ENCODE measurements at places on chromosomes 3 and 15.
A peak's percentile ranks its signal among the peaks of the same experiment; 100 is the strongest.

- DNase-seq = no peak
These were observed 20.7 kb downstream of the MAP1A start for GRCh38 chr15:43538091-43538490.

DNA sequence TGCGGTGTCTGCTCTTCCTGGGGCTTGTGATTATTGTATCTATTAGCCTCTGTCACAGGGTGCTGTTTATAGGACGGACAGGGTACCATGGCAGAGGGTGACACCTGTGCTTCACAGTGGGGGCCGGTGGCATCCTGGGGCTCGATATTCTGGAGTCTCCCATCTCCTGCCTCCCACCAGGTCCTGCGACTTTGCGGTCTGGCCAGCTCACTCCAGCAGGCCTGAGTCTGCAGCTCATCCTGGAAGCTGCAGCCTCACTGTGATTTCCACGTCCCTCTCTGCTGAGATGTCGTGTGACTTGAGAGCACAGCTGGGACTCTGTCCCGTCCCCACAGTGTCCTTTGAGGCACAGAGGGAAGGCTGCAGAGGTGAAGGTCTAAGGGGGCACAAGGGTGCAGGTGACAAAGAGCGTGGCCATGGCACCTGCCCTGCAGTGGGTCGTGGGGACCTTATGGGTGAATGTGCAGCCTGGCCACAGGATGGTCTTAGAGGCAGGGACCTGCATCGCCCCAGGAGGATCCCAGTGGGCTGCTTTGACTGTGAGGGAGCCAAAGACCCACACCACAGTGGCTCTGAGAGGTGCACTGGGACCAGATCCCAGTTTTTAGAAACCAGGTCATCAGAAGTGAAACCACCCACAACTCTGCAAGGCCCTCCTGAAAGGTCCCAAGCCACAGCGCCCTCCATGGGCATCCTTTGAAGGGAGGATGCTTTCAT, 172.8 kb downstream of the KLF13 start:
- DNase-seq = no peak

DNA sequence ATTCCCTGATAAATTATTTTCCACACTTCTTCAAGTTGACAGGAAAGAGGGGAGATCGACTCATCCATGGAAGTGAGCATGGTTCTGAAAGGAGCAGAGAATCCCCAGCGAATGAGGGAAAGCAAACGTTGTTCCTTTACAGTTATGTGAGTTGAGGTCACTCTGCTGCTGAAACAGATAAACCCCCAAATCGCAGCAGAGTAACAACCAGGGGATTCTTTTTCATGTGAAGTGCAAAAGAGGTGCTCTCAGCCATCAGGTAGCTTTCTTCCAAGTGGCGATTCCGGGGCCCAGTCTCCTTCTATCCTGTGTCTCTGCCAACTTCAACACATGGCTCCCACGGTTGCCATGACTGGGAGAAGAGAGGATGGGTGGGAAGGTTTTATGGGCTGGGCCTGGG, 28.2 kb downstream of the MEX3B start:
- DNase-seq = no peak

- DNase-seq = no peak
These were observed 388.1 kb downstream of the TBC1D5 start for GRCh38 chr3:17354341-17354740.

DNA sequence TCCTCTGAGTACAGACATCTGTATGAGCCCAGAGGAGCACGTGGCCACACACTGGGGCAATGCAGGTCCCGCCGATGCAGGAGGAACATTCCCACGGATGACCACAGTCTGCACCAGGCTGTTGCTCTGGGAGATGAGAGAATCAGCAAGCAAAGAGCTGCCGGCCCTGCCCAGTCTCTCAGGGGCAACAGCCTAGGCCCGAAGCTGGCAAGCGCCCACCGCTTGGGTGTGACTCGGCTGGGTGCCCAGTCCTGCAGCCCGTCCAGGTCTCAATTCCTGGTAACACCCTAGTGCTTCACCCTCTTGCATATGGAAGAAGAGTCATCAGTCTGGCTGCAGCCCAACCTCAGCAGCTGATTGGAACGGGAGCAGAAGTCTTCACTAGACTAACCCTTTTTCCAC, 153.7 kb upstream of the HES1 start:
- DNase-seq = no peak

DNA sequence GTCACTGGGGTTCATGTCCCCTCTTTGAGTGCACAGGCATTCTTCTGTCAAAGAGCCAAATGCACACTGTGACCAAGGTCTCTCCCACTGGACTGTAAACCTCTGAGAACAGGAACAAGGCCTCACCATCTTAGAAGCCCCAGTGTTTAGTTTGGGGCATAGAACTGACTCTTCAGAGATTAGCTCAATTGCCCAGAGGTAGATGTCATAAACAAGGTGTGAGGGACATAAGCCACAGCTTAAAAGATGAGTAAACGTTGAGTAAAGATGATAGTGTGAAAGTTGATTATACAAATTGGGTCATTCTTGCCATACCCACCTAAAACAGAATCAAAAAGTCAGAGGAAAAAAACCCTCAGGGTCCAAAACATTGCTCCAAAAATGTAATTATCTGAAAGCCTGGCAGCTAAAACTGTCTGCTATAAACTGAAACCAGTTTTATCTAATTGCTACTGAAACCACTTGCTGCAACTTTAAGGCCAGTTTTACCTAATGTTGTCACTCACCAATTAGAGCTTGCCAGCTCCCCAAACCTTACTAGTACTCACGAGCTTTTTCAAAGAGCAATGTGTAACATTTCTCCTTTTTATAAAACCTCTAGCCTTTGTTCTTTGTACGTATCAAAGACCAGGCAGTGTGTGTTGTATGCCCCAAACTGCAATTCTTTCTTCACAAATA, 415.2 kb downstream of the RAP2B start:
- no peak for DNase-seq

GRCh38 chr3:150314248-150315004, 93.7 kb upstream of the TSC22D2 start:
- peak; percentile 50 for DNase-seq

GRCh38 chr3:147449669-147450068, 40.5 kb downstream of the ZIC1 start:
- no peak for DNase-seq

GRCh38 chr3:194204042-194204987, 68.4 kb downstream of the HES1 start:
- DNase-seq = no peak

GRCh38 chr3:71784201-71784913, 591 bp downstream of the PROK2 start:
- DNase-seq = no peak

DNA sequence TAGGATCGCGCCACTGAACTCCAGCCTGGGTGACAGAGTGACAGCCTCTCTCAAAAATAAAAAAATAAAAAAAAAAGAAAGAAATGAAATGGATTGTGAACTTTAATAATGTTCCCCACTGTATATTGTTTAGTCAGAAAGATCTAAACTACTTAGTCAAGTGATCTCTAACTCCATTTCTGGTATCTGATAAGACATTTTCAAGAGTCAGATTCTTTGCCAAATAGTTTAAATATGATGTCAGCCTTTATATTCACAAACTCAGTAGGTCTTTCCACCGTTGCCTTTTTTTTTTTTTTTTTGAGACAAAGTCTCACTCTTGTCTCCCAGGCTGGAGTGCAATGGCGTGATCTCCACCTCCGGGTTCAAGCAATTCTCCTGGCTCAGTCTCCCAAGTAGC, 29.0 kb upstream of the OSBPL11 start:
- DNase-seq = no peak

- DNase-seq = no peak
These were observed 181.1 kb downstream of the GBE1 start for GRCh38 chr3:81580355-81580754.

DNA sequence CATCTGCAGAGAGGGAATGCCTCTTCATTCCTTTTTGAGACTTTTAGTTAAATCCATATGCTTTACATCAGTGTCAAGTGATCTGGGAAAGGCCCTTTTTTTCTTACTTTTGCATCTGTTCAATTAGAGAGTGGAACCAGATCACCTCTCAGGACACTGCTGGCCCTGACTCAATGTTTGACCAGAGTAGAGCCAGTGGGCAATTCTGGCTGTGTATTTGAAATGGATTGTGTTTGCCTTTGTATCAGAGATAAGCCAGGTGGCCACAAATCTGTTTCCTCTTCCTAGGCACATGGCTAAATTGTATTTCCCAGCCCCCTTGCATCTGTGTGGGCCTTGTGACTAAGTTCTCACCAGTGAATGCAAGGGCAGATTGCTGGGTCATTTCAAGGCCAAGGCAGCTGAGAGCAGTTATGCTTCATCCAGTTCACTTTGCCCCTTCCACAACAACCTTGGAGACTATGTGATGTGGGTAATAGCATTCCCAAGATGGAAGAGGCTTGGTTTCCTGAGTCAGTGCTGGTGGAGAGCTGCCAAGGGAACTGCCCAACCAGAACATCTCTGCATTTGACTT, 75.6 kb upstream of the CACNA2D3 start:
- DNase-seq = peak; percentile 14

- no peak for DNase-seq
These were observed 6.2 kb upstream of the BDH1 start for GRCh38 chr3:197561926-197562325.

- no peak for DNase-seq
These were observed 331.8 kb downstream of the FGF12 start for GRCh38 chr3:192395506-192395905.

- DNase-seq = no peak
These were observed 4.0 kb downstream of the LPP start for GRCh38 chr3:188157971-188158370.

- DNase-seq = no peak
These were observed 132.5 kb downstream of the SOX2 start for GRCh38 chr3:181844211-181844610.

DNA sequence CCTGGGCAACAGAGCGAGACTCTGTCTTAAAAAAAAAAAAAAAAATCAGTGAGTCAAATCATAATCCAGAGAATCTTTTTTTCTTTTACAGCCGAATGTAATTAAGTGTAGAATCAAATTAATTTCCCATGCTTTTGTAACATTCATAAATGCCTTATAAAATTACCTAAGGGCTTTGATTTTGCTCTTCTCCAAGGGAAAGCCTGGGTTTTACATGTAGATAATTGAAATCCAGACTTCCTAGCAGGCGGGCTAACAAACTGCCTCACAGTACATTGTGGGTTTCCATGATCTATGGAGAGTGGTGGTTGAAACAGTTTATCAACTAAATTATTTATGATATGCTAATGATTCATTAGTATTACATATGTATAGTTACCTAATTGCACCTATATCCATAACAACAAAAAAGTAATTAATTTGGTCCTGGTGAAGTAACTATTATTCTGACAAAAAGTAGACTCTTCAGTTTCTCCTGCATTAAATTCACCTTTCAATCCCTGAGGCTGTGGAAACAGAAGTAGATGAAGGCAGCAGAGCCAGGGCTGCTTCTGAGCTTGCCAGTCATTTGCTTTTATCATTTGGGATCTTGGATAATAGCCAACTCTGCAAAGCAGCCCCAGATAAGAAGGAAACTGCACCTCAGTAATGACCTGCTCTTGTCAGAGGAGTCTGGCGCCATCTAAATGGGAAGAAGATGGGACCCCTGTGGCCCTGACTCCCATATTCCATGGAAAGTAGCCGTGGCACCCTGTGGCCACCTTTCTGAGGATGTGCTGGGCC, 9.5 kb downstream of the CCR9 start:
- no peak for DNase-seq

- peak; percentile 74 for DNase-seq
These were observed 29.4 kb upstream of the TMEM45A start for GRCh38 chr3:100463002-100463401.

DNA sequence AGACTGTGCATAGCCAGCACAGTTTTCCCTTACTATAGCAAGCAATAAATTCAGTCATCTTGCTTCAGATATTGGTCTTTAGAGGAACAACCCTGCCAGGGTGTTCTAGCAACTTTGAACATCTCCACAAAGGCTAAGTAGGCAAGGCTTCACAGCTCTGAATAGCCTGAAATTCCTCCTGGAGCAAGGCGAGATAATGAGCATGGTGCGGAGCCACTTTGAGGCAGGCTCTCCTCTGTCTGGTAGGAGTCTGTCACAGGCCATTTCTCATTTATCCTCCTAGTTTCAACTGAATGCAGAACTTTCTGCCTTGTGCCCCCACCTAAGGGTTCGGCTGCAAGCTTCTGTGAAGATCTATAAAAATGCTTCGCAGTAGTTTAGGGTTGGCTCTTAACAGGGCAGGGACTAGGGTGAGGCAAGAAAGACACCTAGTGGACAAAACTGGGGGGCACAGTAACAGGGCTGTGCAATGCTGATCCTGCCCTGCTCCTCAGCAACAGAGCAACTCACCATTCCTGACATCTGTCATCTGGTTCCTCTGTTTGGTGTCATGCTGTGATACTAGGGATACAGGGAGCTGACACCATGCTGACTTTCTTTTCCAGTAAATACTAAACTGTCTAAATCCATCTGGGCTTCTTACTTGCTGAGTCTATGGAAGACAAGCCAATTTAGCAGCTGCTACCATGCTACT, 16.6 kb upstream of the EHHADH start:
- DNase-seq = peak; percentile 58

DNA sequence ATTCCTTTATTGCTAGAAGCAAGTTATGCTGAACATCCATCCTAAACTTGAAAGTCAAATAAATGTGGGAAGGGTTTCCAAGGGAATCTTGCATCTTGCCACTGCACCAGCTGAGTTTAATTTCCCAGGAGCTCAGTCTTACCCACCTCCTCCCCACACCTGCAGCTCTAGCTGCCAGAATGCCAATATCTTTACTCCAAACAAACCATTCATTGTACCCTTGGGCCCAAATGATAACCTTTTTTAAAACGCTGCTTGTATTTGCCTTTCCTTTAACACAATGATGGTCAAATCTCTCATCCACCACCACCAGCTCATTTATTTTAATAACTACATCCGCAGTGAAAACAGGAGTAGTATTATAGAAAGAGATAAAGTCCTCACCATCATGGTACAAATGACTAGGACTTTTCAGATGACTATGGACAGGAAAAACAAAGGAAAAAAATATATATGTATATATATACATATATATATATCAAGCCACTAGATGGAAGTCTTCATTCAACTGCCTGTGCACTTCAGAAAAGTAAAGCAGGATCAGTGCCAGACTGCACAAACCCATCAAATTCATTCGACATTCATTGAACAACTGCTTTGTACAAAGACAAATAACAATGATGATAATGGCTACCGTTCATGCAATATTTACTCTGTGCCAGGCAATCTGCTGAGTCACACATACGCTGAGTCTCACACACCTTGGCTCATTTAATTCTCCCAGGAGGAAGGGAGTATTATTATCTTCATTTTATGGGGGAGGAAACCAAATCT, 44.0 kb downstream of the BFSP2 start:
- DNase-seq = peak; percentile 41

GRCh38 chr3:7877312-7877711, 624.3 kb upstream of the LMCD1 start:
- no peak for DNase-seq

GRCh38 chr15:92120094-92120795, 266.7 kb downstream of the SLCO3A1 start:
- DNase-seq = no peak

DNA sequence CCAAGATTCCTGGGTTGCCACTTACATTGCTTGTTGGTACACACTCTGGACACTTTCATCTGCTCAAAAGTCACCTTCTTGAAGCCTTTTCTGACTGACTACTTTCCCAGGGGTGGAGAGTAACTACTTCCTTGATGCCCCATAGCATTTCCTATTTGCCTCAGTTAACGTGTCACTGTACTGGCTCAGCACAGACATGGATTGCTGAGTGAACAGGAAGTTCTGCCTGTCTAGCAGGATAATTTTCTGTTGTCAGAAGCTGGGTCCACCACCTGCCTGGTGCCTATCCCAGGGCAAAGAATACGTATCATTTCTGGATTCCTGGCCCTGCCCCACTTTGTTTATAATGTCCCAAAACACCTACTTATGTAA, 15.3 kb upstream of the ABHD17C start:
- DNase-seq = no peak
